ENCODE measurements at places on chromosomes 2 and 18.

DNA sequence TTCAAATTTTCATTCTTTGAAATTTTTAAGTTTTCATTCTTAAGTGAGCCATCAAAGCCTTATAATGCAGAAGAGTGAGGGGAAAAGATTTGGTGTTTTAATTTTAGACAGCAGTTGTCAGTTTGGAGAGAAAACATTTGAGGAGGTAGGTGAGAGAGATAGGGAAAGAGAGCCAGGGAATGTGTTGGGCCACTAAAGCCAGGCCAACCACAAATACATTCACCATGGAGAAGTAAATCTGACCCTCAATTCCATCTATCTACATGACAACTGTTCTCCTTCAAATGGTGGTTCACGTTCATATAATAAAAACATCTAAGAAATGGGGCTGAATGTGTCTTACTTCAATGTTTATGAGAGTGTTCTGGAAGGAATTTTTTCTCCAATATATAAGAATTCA is 553.0 kb upstream of the SYT4 start:
- no peak for DNase-seq

DNA sequence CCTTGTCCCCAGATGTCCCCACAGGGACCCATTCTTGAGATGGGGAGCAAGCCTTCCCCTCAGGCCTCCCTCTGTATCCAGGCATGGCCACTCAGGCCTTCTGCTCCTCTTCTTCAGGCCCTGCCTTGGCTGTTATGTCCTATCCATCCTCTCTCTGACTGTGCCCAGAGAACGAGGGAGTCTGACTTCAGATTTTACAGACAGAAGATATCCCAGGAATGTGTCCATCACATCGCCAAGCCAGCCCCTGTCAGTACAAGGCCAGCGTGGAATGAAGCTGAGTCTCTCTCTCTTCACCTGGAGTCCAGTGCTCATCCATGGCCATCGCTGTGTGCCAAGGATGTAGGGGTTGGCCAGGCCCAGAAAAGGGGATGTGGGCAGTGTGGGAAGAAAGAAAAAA is 57.6 kb downstream of the SDC1 start:
- no peak for DNase-seq

GRCh38 chr2:98387478-98387877 is 41.2 kb downstream of the CNGA3 start:
- DNase-seq: no peak

- DNase-seq: no peak
Observed at GRCh38 chr2:107775211-107775610, 51.5 kb upstream of the RGPD4 start.

GRCh38 chr18:27723168-27723567 is 453.8 kb downstream of the CDH2 start:
- DNase-seq: no peak

DNA sequence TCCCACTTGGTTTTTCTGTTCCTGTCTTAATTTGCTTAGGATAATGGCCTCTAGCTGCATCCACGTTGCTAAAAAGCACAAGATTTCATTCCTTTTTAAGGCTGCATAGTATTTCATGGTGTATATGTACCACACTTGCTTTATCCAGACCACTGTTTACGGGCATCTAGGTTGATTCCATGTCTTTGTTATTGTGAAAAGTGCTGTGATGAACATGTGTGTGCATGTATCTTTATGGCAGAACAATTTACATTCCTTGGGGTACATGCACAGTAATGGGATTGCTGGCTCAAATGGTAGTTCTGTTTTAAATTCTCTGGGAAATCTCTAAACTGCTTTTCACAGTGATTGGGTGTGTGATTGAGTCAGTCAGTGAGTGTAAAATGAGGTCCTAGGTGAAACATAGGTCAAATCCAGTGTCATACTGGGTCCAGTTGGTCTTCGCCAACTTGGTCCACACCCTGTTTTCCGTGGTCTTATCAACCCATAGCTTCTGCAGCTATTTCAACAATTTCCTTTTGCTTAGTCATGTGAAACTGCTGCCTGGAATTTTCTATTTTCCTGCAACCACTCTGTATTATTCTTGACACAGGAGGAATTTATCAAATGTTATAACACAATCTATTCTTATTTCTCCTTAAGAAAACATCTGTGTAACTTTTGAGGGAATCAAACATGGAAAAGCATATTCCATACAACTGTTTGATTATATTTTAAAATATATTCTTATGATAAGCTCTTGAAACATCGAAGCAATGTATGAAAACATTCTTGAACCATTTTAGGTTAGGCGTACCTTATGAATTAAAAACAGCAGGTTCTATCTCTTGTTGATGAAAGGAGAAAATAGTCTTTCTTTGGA is 82.9 kb downstream of the ADCYAP1 start:
- DNase-seq: no peak

DNA sequence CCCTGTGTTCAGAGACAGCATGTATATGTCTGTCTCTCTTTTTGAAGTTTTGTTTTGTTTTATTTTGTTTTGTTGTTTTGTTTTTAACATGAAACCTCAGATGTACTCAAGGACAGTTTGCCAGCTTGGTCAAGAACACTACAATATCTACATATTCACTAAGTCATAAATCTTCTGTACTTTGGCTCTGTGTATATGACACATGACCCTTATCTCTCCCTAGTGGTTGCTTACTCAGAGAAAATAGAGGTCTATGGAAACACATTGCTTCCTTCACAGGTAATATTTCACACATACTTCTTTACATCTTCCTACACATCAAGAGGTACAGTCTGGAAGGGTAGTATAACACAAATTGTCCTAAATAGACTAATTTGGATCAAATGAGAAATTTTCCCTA is 312.6 kb upstream of the VRK2 start:
- DNase-seq: no peak

DNA sequence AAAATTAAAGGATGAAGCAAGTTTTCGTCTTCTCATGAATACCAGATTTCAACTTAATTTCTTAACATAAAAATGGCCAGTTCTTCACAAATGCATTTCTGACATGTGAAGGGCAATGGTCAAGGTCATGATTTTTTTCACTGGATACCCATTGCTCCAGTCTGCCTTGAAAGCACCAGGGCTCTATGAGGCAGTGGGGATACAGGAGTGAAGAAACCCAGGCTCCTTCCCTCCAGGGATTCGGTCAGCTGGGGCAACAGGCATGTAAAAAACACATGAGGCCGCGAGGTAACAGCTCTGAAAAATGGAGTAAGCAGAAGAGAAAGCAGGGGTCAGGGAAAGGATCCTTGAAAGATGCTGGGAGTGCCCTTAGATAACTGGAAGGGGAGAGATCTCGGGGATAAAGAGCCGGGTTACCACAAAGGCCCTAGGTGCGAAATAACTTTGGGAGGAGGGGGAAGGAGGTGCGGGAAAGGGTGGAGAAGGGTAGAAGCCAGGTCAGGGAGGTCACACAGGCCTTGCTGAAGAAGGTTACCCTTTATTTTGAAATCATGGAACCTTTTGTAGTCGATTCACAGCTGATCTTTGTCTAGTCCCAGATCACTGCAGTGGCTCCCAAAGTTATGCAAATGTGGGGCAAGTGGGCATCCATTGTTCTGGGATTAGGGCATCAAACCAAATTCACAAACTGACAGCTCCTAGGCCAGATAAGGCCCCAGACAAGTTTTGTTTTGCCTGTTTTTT is 5.2 kb upstream of the SPRED2 start:
- DNase-seq: no peak

DNA sequence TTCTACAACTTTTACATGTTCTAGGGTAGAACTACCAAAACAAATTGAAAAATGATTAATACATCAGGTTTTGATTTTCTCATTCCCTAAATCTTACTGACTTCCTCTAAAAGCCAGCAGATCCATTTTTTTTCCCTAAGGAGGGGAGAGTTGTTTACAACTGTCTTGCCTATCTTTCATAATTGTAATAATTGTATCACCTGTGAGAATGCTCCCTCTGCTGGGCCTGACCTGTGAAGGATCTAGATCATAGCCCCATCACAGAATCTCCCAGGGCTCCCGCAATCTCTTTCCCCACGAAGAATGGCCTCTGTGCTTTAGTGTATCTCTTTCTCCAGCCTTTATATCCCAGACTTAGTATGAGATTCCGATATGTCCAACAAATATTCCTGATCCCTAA is 9.1 kb downstream of the LOXL3 start:
- DNase-seq: no peak

GRCh38 chr2:172213116-172213860 is 110.6 kb upstream of the DLX2 start:
- DNase-seq: no peak

DNA sequence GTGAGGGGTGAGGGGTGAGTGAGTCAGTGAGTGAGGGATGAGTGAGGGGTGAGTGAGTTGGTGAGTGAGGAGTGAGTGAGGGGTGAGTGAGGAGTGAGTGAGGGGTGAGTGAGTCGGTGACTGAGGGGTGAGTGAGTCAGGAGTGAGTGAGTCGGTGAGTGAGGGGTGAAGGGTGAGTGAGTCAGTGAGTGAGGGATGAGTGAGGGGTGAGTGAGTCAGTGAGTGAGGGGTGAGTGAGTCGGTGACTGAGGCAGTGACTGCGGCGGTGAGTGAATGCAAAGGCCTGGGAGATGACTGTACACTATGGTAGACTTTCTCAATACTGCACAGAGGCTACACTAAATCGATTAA is 16.6 kb downstream of the THAP4 start:
- peak; percentile 39 for DNase-seq

DNA sequence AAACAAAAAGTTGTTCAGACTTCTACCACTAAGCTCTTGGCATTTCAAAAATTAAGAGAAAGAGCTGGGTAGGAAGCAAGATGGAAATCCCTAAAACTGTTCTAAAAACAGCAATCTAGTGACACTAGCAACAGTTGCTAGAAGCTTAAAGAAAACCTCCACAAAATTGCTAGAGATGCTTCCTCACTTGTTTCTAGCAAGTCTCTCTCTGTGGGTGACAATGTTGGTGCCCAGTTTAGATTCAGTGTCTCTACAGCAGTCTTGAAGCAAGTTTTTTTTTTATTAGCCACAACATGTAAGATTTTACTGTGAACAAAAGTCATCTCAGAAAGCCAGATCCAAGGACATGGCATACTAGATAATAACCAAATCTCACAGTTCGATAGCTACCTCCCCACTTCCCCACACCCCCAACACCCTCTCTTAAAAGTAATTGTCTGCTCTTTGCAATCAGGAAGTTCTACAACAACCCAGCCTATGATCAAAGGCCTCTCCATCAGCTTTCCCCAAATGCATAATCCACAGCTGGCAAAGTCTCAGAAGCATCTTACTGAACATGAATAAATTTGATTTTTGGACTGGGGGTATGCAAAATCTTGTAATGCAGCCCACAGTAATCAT is 70.0 kb downstream of the ANKRD44 start:
- no peak for DNase-seq

DNA sequence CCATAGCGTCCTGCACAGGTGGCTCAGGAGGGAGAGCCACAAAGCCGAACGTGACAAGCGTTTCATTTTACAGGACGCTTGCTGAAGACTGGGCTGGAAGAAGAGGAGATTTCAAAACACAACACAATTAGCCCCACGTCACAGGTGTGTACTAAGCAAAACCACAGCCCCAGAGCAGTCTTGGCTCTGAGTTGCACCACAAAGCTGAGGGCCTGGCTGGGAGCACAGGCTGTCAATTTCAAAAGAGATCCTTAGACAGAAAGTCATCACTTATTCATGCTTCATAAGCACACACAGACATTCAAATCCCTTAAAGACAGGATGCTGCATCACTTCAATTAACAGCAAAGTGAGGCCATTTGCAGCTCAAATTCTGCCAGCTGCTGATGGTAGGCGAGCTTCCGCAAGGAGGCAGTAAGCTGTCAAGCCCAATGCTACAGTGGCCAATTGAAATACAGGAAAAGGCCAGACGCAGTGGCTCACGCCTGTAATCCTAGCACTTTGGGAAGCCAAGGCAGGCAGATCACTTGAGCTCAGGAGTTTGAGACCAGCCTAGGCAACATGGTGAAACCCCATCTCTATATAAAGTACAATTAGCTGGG is 79.6 kb downstream of the SKA1 start:
- DNase-seq: no peak

DNA sequence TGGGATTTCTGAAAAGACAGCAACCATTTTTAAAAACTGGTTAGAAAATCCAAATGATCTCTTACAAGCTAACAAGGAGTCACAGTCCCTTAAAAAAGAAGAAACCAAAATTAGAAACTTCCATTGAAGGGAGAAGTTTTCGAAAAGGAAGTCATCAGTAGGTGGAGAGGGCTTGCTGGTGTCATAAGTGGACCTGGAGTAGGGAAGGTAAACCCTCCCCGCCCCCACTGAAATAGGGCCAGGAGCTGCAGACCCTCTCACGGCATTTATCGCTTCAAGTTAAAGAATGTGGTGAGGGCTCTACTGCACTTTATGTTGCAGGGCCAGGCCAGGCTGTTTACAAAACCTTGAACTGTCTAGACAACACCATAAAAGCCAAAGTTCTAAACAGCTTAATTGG is 2.9 kb downstream of the HOXD11 start:
- DNase-seq: no peak

DNA sequence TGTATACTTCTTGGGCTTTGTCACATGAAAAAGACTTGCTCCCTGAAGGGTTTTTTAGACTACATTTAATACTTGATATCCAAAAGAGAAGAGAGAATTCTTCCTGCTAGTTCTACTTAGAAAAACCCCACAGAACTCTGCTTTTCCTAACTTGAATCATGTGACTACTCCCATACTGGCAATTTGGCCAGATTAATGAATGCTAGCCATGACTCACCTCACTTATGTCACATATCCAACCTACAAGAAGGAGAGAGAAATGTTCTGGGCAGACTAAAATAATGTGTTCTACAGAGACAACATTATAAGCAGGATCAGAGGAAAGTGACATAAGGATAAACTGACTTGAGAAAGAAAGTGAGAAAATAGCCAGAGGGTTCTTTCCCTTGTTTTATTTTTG is 249.3 kb upstream of the GULP1 start:
- DNase-seq: no peak

- no peak for DNase-seq
Observed at GRCh38 chr2:101854877-101855276, 136.9 kb upstream of the IL1R2 start.

DNA sequence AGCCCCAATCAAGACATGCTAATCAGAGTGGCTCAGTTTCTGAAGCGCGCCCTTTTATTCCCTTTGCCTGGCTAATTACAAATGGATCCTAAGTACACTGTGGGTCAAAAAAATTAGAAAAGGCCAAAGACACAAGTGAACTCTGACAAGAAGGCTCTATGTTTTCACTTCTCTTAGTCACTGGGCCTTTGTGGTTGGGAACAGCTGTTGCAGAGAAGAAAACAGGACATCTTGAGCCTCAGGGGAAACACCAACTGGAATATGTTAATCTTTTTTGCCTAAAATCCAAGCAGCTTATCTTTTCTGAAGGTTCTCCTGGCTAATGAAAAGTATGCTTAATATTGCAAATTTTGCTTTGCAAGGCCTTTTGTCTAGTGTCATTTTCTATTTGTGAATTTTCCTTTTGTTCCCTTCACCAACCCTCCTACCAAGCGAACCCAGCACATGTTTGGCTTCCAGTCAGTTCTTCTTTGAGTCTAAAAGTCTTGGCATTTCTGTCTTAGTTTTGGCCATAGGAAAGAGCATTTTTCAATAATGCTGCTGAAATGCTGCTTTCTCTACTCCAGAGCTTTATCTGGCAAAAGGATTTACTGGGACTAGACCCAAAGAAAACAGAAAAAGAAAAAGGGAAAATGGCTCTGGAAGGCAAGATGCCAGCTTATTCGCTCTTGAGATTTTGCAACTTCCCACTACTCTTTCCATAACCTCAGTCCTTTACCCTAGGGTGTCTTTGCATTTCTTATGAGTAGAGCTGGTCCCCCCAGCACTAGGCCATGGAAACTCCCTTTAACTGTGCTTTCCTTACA is 440.2 kb upstream of the ST6GAL2 start:
- no peak for DNase-seq

All from activated CD8-positive, alpha-beta memory T cell treated with anti-CD3 and anti-CD28 coated beads for 48 hours (primary cell).